Mesendoderm (in vitro differentiated cells): ENCODE measurements at places on chromosomes 5 and 9.

GRCh38 chr9:95103871-95104580 is 213.5 kb downstream of the FANCC start:
- DNase-seq = no peak

- DNase-seq = no peak
Observed at GRCh38 chr9:90925581-90926257, 124.1 kb downstream of the SYK start.

DNA sequence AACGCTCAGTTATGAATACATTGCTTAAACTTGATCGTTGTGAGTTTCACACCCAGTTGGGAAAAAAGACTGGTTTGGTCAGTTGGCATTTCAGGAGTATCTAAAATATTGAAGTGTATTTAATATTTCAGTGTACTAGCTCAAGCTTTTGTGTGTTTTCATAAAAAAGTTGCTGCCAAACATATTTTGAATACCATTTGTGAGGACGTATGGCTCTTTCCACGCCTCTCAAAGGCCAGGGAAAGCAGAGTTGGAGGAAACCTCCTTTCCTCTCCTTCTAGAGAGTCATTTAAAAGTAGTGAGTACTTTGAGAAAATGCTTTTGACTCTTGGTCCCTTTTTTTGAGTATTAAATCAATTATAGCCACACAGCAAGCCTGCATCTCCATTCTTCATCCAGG is 43.2 kb upstream of the ANKRD33B start:
- DNase-seq = no peak

DNA sequence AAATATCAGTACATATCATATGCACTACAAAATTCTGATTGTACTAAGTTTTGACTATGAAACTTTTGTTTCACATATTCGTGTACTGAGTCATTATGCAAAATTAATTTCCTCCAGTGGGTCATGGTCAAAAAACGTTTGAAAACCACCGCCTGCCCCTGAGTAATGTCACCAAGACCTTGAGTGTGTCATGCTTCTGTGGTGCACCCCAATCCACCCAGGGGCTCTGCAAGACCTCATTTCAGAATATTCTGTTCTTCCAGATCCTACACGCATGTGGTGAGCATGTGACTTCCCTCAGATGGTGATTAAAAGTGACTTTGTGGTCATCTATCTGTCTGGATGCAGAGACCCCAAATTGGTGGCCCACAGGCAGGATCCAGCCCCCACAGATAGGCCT is 31.0 kb downstream of the ABLIM3 start:
- DNase-seq = no peak

GRCh38 chr9:108761655-108762347 is 94.0 kb downstream of the ACTL7B start:
- peak; percentile 70 for DNase-seq

GRCh38 chr9:72991772-72992171 is 38.9 kb upstream of the ALDH1A1 start:
- no peak for DNase-seq

GRCh38 chr9:92736563-92737215 is 27.9 kb downstream of the BICD2 start:
- no peak for DNase-seq

- DNase-seq = no peak
Observed at GRCh38 chr5:444226-444625, 1.2 kb downstream of the EXOC3 start.

DNA sequence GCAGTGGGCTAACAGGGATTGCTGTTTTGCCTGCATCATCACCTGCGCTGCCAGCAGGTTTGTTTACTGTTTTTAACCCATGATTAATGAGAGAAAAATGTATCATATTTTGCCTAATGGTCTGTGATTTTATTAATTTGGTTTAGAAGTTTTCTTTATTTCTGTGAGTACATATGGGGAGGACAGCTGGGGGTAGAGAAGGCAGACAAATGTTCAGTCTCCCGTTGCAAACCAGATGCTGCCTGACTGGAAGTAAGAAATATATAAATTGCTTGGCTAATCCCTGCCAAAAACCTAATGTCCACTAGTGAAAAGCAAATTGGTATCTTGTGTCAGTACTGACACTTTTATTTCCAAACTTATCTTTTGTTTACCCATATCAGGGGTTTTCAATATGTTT is 1766.1 kb upstream of the C9orf72 start:
- DNase-seq = no peak

- DNase-seq = no peak
Observed at GRCh38 chr5:174560861-174561260, 163.5 kb upstream of the MSX2 start.

DNA sequence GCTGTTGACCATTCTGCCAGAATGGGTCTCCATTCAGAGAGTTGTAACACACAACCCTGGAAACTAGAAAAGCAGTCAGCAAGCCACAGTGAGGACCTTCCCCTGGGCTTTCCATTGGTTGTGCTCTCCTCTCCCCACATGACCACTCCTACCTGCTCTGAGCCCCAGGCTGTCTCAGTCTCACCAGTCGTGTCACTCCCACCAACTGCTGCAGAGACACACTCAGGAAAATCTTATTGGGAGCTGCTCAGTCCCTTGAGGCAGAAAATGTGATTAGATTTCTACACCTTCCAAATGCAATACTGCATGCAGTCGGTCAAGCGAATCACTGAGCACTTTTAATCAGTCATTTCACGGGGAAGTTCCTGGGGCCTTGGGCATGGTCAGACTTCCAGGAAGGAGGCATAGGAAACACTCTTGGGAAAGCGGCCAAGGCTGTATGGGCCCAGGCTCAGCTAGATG is 284.2 kb upstream of the NMUR2 start:
- peak; percentile 28 for DNase-seq

- peak; percentile 74 for DNase-seq
Observed at GRCh38 chr5:157026789-157027424, 32.0 kb downstream of the HAVCR1 start.

- peak; percentile 54 for DNase-seq
Observed at GRCh38 chr5:132561601-132562000, 4.8 kb downstream of the RAD50 start.

- no peak for DNase-seq
Observed at GRCh38 chr5:56251440-56251839, 18.3 kb upstream of the ANKRD55 start.

DNA sequence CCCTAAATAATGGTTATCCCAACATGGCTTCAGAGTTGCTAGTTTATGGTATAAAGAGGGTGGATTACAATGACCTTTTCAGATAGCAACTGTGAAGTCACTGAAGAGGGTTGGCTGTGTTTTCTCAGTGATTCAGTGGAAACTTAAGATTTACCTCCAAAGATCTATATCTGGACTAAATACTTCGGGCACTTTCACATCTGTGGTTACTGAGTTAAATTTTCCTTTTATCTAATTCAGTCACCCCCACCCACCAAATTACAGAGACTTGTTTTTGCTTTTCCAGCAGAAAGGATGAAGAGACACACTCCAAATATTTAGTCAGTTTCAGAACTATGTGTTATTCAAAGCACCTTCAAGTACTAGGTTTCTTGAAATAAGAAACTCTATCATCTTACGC is 573.2 kb downstream of the CCDC171 start:
- DNase-seq = no peak

DNA sequence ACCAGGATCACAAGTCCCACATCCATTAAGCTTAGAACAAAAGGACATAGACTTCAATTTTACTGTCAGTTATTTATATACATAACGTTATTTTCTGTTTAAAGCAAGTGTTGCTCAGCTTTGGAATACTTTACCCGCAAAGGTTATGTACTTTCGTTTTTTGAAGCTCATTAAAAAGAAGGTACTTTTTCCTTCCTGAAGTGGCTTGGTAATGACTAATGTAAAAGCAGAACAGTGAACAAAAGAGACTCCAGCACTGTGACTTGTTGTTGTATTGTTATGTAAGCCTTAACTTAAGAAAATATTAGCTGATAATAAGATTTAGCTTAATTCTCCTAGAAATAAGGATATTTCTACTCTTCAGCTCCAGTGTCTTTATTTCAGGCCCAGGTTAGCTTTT is 97.3 kb upstream of the SLCO6A1 start:
- no peak for DNase-seq

DNA sequence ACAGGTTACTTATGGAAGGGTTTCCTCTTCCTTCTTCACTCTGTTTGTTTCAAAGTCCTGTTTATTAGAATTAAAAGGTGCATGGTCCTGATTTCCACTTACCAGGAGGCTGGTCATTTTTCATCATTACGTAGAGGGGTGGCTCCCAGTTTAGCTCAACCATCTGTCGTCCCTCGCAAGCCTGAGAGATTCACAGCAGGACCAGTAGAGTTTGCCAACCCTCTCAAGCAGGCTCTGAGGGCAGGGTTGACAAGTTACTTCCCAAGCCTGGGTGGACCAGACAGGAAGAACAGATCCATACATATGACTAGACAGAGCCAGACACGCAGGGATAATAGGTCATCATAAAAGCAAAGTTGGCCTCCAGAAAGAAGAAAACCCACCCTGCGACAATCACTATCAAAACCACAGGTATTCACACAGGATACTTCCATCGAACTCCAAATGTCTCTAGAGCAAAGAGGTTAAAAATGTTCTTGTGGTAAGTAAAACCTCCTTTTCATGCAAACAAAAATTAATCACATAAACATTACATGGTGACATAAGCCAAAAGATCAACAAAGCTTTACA is 151.9 kb downstream of the ELAVL2 start:
- DNase-seq = no peak

- DNase-seq = no peak
Observed at GRCh38 chr9:33449715-33450114, 2.3 kb upstream of the AQP3 start.

- no peak for DNase-seq
Observed at GRCh38 chr5:119740225-119740624, 110.9 kb downstream of the FAM170A start.

DNA sequence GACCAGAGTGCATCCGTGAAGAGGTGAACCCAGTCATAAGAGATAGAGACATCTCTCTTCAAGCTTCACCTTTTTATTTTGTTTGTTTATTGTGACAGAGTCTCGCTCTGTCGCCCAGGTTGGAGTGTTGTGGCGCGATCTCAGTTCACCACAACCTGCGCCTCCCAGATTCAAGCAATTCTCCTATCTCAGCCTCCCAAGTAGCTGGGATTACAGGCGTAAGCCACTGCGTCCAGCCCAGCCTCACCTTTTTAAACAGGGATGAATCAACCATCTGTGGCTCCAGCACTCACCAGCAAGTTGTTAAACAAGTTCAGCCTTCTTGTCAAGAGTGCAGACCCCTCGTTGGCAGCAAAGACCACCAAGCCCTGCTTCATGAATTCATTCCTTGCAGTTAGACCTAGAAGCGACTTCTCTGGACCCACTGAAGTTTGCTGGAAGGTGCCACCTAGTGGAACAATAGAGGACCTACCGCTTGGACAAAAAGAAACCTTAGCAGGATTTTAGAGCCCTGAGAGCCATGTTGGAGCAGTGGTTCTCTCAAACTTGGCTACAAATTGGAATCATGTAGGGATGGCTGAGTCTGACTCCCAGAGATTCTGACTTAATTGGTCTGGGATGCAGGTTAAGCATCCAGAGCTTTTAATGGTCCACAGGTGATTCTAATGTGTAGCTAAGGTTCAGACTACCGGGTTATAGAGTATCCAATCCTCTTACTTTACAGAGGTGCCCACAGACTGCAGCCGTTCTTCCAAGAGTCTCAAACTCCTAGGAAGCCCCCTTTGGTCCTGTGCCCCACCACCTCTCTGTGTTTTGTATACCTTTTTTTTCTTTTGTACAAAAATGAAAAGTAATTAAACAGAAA is 10.5 kb upstream of the GALNT10 start:
- DNase-seq = peak; percentile 80

- DNase-seq = no peak
Observed at GRCh38 chr9:113556877-113557593, 93.5 kb downstream of the RGS3 start.

DNA sequence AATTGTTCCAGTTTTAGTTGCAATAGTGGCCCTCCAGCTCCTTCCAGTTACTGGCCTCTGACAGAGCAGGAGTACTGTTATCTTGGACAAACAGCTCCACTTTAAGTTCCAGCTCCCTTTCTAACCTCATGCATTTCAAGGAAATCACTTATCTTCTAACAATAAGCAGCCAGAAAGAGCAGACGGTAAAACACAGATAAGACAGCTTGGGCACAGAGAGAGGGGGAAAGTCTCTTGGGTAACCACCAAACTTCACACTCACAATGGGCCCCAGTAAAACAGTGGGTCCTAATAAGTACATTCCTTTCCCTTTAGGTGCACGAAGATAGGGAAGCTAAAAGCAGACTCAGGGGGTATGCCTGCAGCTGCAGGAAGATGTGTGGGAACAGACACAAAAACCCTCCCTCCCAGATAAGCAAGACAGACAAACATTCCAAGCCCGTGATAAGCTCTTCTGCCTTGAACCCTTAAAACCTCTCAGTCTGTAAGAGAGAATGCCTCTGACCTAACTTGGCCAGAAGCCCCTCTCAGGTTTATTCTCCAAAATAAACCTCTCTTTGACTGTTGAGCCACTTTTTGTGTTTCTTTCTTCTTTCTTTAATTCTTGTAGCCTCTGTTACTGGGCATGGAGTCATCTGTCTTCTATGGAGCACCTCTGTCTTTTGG is 30.8 kb downstream of the OR1J1 start:
- no peak for DNase-seq

GRCh38 chr9:116686135-116686534 is 970 bp upstream of the TRIM32 start:
- DNase-seq = no peak

DNA sequence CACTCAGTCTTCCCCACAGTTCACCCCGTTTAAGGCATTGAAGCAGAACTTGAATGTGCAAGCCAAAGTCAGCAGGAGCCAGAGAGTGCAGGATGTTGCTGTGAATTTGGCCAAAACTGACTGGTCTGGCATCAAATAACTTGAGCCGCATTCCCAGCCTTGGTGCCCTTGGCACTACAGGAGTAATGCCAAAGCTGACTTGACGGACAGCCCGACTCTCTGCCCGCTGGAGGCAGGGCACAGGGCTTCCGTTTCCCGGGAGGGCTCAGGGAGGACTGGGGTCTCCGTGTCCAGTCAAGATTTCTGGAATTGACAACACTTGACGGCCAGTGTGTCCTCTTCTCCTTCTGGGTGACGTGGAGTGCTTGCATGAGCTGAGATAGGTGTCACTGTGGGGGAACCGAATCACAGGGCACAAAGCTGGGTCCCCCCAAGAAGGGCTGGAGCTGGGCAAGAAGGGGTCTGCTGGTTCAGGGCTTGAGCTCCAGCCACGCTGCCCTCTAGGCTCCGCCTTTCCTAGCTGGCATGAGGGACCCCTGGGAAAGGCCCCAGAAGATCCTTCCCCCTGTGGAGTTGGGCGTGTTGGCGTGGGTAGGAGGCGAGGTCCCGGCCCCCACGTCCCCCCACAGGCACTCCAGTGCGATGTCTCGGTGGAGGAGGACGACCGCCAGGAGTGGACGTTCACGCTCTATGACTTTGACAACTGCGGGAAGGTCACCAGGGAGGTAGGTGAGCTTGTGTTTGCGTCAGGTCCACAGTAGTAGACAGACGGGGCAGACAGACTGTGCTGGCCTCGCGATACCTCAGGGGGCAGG is 25.2 kb downstream of the NKD2 start:
- no peak for DNase-seq

GRCh38 chr5:151238303-151238741 is 14.4 kb upstream of the CCDC69 start:
- no peak for DNase-seq
